ENCODE measurements at places on chromosomes 3 and 15. TPM values are rescaled to one million over a fixed set of nuclear protein-coding genes. Genes with fewer than 3 reads are reported as not detected.

GRCh38 chr15:79900087-79900486 lies 3.3 kb upstream of the MTHFS start:
- no peaks in the 10 kb centered on the region for H3K36me3 ChIP-seq
- no peaks in the 10 kb centered on the region for H3K27me3 ChIP-seq
- no peak overlapping the region for H3K4me3 ChIP-seq
- peaks cover 4% of the 10 kb centered on the region for H3K4me1 ChIP-seq

- no peak within 1 kb of the TSS for H3K27ac ChIP-seq
- H3K4me3 ChIP-seq = no peak within 1 kb of the TSS
- no peaks in the 10 kb centered on the region for H3K27me3 ChIP-seq
- no peak for DNase-seq
These were observed at the start of gene BNC1 for GRCh38 chr15:83284559-83285283. Gene BNC1, minus strand, starts transcription at chr15:83284664. Its CDS starts 36 bp downstream, at chr15:83284628.

Gene EAF1
- total RNA-seq = 13.4 TPM

DNA sequence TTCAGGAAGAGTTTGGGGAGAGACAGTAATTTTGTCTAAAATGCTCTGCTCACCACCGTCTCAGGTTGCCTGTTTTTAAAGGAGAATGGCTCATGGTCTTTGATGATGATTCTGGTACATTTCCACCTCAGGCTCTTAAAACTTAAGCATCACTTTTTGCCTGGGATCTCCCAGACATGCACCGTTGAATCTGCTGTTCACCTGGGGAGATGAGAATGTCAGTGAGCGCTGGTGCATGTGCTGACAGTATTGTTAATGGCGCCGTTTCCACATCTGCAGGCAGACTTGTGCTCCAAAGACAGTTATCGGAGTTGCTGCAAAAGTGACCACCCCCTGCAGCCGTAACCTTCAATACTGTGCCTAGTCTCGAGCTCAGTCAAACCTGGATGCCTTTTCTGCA lies 219.0 kb upstream of the TPM1 start:
- no peaks in the 10 kb centered on the region for H3K36me3 ChIP-seq
- H3K27ac ChIP-seq = no peak overlapping the region
- DNase-seq = no peak
- no peak overlapping the region for H3K4me3 ChIP-seq
- no peaks in the 10 kb centered on the region for H3K27me3 ChIP-seq

Gene NR2E3
- total RNA-seq = 8.8 TPM

Gene IL12A
- total RNA-seq = 0.05 TPM

- no peaks in the 10 kb centered on the region for H3K36me3 ChIP-seq
- H3K27me3 ChIP-seq = no peaks in the 10 kb centered on the region
- H3K4me1 ChIP-seq = no peaks in the 10 kb centered on the region
- DNase-seq = no peak
These were observed 84.2 kb downstream of the FOXP1 start for GRCh38 chr3:71499227-71499876.

DNA sequence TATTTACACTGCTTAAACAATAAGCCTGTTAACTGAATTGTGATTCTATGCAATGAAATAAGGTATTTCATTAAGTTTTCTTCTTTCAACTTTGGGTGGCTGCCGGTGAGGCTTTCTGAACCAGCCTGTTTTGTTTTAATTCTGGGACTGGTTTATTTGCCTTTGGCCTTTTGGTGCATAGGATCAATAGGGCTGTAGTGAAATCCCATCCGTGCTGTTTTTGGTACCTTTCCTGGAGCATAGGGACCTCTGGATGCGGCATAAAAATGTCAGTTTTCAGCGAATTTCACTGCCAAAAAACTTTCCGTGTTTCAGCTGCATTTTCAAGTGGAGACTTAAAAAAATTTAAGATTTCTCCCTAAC lies 514 bp downstream of the PLS1 start:
- DNase-seq = no peak
- no peaks in the 10 kb centered on the region for H3K36me3 ChIP-seq
- H3K27ac ChIP-seq = no peak overlapping the region
- peaks cover 19% of the 10 kb centered on the region for H3K4me1 ChIP-seq
- H3K4me3 ChIP-seq = peak overlapping the region; percentile 80

GRCh38 chr3:160870327-160870726 lies 114.3 kb downstream of the PPM1L start:
- H3K27ac ChIP-seq = peak overlapping the region; percentile 90
- DNase-seq = peak; percentile 39
- peak overlapping the region; percentile 59 for H3K4me3 ChIP-seq
- H3K36me3 ChIP-seq = no peaks in the 10 kb centered on the region
- H3K27me3 ChIP-seq = no peaks in the 10 kb centered on the region
- peaks cover 45% of the 10 kb centered on the region for H3K4me1 ChIP-seq

GRCh38 chr15:72202801-72203506 lies 5.4 kb upstream of the GRAMD2A start:
- no peaks in the 10 kb centered on the region for H3K27me3 ChIP-seq
- peaks cover 100% of the 10 kb centered on the region for H3K36me3 ChIP-seq
- H3K27ac ChIP-seq = no peak overlapping the region
- H3K4me3 ChIP-seq = no peak overlapping the region
- peaks cover 32% of the 10 kb centered on the region for H3K4me1 ChIP-seq

Gene SUSD5
- total RNA-seq = 15.6 TPM

DNA sequence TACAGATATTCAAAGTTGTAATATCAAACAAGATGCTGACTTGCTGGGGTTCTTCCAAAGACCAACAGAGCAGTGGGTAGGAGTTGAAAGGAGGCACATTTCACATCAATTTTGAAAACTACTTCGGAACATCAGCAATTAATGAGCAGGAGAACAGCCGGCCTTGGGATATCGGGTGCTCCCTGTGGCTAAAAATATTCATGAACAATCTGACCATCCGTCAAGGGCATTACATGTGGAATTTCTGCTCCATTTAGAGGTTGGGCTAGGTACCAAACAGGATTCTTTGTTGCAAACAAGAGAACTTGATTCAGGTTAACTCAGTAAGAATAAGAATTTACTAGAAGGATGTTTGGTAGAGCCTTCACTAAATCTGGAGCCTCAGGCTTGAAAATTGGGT lies 223.9 kb downstream of the RYR3 start:
- H3K36me3 ChIP-seq = peaks cover 26% of the 10 kb centered on the region
- DNase-seq = no peak
- H3K4me3 ChIP-seq = no peak overlapping the region
- no peaks in the 10 kb centered on the region for H3K27me3 ChIP-seq

DNA sequence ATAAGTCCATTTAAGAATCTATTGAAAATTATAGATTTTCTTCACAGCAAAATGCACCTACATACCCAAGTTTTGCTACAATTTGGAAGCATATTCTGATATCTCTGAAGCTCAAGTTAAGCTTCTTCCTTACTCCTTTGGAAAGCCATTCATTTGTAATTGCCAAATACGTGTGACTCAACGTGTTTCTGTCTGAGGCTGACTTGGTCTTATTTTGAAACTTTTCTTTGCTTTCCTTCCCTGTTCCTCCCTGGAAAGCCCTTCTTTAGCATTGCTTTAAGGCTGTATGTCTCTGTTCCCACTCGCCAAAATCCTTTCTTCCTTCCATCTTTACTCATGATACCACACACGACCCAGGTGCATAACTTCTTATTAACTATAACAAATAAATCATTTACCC lies 232.0 kb downstream of the ZBBX start:
- H3K4me1 ChIP-seq = no peaks in the 10 kb centered on the region
- no peak overlapping the region for H3K27ac ChIP-seq
- H3K4me3 ChIP-seq = no peak overlapping the region
